ENCODE measurements at places on chromosomes 3 and 15. TPM values are rescaled to one million over a fixed set of nuclear protein-coding genes. Genes with fewer than 3 reads are reported as not detected.
A peak's percentile ranks its signal among the peaks of the same experiment; 100 is the strongest.

INSYN1 gene
- not detected for total RNA-seq

SERINC4 gene
- total RNA-seq: 0.37 TPM

DNA sequence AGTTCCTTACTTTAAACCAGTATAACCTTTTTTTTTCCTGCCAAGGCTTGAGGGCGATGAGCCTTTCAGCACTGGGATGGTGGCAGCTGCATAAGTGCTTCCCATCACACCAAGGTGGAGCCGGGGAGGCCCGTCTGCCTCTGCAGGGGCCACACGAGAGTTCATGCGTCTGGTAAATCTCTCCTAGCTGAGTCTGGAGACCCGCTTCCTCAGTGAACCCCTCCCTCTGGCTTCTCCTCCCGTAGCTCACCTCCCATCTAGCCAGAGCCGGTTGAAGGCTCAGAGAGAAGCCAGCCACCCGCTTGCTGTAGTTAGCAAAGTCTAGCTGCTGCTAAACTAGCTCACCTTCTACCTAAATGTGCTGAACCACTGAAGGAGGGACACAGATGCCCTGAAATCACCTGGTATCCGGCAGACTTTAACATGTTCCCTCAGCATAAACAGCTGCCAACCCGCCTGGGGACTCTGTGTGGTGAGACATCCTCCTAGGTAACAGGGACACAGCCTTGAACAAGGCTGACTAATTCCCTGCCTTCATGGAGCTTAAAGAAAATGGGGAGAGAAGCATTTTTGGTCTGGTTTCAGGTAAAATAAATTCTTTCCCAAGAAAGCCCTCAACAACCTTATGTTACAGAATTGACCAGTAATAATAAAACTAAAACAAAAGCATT lies 42.9 kb downstream of the RLBP1 start:
- peaks cover 18% of the 10 kb centered on the region for H3K36me3 ChIP-seq
- DNase-seq: no peak
- no peak overlapping the region for H3K4me3 ChIP-seq
- H3K27ac ChIP-seq: peak overlapping the region; percentile 11
- peaks cover 13% of the 10 kb centered on the region for H3K4me1 ChIP-seq

- DNase-seq: no peak
- H3K4me1 ChIP-seq: no peaks in the 10 kb centered on the region
- no peak overlapping the region for H3K4me3 ChIP-seq
- H3K27ac ChIP-seq: no peak overlapping the region
- H3K36me3 ChIP-seq: no peaks in the 10 kb centered on the region
Measured at GRCh38 chr15:69388260-69388705, 25.9 kb upstream of the KIF23 start.

DNA sequence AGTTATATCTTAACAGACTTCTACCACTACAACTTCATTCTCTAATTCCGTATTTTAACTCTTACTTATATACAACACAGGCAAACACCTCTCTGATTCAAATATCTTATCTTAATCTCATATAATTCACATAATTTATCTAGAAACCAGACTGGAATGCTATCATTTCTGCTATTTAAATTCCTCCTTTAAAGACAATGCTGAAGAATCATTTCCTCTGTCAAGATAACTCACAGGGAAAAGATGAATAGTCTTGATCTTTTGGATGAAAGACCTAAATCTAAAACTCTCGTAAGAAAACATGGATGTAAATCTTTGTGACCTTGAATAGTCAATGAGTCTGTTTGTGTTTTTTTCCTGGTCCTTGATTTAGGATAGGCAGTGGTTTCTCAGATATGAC lies 135.3 kb upstream of the PLXND1 start:
- no peaks in the 10 kb centered on the region for H3K4me1 ChIP-seq
- H3K4me3 ChIP-seq: no peak overlapping the region
- H3K27ac ChIP-seq: no peak overlapping the region
- H3K36me3 ChIP-seq: no peaks in the 10 kb centered on the region
- no peaks in the 10 kb centered on the region for H3K27me3 ChIP-seq

DNA sequence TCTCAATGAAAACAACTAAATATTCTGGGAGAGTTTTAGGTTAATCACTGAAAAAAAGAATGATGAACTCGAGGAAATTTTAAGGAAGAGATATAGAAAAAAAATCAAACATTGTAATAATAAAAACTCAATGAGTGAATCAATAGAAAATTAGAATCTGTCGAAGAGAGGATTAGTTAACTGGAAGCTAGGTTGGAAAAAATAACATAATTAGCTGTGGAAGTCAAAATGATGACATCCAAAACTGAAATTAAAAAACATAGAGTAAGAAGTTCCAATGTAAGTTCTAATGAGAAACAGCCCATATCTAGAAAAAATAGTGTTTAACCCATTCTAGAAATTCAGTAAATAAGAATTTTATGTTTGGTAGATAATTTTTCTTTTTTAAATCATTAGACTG lies 299.3 kb upstream of the RARB start:
- H3K27ac ChIP-seq: no peak overlapping the region
- no peaks in the 10 kb centered on the region for H3K36me3 ChIP-seq
- H3K4me3 ChIP-seq: no peak overlapping the region

- no peak overlapping the region for H3K4me3 ChIP-seq
- H3K36me3 ChIP-seq: no peaks in the 10 kb centered on the region
- DNase-seq: no peak
- H3K27me3 ChIP-seq: no peaks in the 10 kb centered on the region
- H3K4me1 ChIP-seq: no peaks in the 10 kb centered on the region
Measured at GRCh38 chr3:148238421-148238821, 459.3 kb upstream of the AGTR1 start.

GRCh38 chr3:49759226-49759625 lies 27.1 kb downstream of the IP6K1 start:
- H3K27me3 ChIP-seq: no peaks in the 10 kb centered on the region
- H3K27ac ChIP-seq: no peak overlapping the region
- no peak overlapping the region for H3K4me3 ChIP-seq
- H3K4me1 ChIP-seq: peaks cover 2% of the 10 kb centered on the region

GRCh38 chr3:151281671-151282324 lies 3.5 kb upstream of the P2RY14 start:
- no peaks in the 10 kb centered on the region for H3K36me3 ChIP-seq
- no peaks in the 10 kb centered on the region for H3K27me3 ChIP-seq
- no peak for DNase-seq
- no peak overlapping the region for H3K27ac ChIP-seq

GRCh38 chr3:52880047-52880446 lies 17.3 kb downstream of the STIMATE start:
- H3K36me3 ChIP-seq: peaks cover 15% of the 10 kb centered on the region
- no peak overlapping the region for H3K27ac ChIP-seq
- no peaks in the 10 kb centered on the region for H3K27me3 ChIP-seq
- DNase-seq: no peak
- peaks cover 27% of the 10 kb centered on the region for H3K4me1 ChIP-seq

DNA sequence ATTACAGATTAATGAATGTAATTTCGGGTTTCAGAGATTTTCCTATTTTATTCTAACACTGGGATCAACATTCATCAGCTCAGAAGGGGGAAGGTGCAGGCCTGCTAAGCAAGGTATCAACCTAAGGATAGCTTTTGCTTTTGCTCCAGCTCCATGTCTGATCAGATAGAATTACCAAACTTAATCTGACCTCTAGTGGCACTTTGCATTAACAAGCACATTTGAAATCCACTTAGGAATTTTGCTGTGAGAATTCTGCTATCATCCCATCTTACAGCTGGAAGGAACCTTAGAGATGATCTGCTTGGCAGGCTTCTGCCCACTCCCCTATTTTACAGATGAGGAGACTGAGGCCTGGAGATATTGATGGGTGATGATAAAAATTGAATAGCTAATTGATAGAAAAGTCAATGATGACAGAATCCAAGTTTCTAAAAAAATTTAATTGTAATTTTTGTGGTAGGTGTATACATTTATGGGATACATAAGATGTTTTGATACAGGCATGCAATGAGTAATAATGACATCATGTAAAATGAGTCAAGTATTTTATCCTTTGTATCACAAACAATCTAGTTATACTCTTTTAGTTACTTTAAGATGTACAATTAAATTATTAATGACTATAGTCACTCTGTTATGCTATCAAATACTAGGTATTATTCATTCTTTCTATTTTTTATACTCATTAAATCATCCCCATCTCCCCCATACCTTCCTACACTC lies 209.2 kb upstream of the ZPLD1 start:
- no peaks in the 10 kb centered on the region for H3K36me3 ChIP-seq
- H3K27ac ChIP-seq: no peak overlapping the region
- no peak overlapping the region for H3K4me3 ChIP-seq
- H3K4me1 ChIP-seq: peaks cover 32% of the 10 kb centered on the region
- DNase-seq: peak; percentile 20

DNA sequence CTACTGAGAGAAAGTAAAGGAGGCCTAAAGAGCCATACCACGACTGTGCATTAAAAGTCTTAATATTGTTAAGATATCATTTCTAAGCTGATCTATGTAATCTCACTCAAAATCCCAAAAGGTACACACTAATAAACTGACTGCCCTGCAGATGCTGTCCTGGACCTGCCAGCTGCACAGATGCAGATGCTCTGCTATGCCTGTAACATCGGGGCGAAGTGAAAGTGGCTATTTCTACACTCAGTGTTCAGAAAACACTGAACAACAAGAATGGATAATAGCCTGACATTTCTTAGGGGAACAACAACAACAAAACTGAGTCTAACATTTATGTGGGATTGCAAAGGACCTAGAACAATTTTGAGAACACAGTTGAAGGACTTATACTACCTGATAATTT lies 31.9 kb downstream of the RAD18 start:
- H3K4me1 ChIP-seq: no peaks in the 10 kb centered on the region
- H3K36me3 ChIP-seq: peaks cover 32% of the 10 kb centered on the region
- no peak overlapping the region for H3K4me3 ChIP-seq
- DNase-seq: no peak
- no peak overlapping the region for H3K27ac ChIP-seq

DNA sequence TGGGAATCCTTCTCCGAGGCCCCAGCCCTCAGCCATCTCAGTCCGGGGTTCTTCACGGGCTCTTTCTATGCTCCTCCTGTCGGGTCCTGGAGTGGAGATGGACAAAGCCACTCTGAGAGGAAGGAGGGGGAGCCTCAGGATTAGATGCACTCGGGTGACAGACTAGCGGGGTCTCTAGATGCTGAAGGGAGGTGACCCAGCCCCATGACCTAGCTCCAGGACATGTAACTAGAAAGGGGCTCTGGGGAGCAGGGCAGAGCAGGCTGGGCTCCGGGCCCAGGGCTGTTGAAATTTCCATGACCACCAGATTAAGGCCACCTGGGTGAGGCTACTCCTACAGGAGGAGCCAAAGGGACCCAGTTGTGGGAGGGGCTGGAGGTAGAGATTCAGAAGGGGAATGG lies 14.8 kb upstream of the SKIC8 start:
- DNase-seq: no peak
- H3K4me1 ChIP-seq: no peaks in the 10 kb centered on the region
- H3K27me3 ChIP-seq: no peaks in the 10 kb centered on the region
